ENCODE measurements at places on chromosomes 12 and 14.

GRCh38 chr12:4535092-4535491, 3.6 kb upstream of the RAD51AP1 start:
- no peak for ATAC-seq

DNA sequence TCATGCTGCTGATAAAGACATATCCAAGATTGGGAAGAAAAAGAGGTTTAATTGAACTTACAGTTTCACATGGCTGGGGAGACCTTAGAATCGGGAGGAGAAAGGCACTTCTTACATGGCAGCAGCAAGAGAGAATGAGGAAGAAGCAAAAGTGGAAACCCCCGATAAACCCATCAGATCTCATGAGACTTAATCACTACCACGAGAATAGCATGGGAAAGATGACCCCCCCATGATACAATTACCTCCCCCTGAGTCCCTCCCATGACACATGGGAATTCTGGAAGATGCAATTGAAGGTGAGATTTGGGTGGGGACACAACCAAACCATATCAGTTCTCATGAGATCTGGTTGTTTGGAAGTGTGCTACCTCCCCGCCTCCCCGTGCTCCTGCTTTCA, 9.8 kb upstream of the MFAP5 start:
- no peak for ATAC-seq

DNA sequence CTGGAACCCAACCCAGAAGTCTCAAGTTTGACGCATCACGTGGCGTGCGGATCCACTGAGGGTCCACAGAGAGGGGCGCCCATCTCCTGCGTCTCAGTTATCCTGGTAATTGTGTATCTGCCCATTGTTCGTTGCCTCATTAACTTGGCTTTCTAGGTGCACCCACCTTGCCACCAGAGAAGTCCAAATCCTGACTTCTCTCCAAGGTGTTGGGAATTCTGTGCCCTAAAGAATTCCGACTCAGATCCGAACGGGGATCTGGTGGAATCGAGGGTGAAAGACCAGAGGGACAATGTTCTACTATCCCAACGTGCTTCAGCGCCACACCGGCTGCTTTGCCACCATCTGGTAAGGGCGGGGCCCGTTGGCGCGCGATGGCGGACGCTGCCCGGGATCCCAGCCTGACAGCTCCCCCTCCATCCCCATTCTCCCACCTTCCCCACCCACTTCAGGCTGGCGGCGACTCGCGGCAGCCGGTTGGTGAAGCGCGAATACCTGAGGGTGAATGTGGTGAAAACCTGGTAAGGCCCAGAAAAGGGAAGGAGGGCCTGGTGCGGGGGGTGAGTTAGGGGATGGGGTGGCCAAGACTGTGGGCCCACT, 481 bp downstream of the REC8 start:
- ATAC-seq: no peak

DNA sequence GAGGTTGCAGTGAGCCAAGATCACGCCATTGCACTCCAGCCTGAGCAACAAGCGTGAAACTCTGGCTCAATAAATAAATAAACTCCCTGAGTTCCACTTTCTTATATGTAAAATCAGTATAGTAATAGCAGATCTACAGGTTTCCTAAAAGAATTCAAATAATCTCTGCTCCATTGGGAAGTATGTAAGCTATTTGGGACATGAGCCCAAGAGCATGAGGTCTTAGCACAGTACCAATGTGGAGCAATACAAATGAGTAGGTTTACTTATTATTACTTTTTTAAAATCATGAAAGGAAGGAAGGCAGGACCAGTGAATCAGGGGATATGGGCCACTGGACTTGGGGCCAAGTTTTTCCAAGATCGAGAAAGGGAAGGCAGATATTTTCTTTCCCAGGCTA, 216.9 kb upstream of the DIO2 start:
- ATAC-seq: no peak

GRCh38 chr12:89707703-89708564, 704 bp downstream of the ATP2B1 start:
- no peak for ATAC-seq

DNA sequence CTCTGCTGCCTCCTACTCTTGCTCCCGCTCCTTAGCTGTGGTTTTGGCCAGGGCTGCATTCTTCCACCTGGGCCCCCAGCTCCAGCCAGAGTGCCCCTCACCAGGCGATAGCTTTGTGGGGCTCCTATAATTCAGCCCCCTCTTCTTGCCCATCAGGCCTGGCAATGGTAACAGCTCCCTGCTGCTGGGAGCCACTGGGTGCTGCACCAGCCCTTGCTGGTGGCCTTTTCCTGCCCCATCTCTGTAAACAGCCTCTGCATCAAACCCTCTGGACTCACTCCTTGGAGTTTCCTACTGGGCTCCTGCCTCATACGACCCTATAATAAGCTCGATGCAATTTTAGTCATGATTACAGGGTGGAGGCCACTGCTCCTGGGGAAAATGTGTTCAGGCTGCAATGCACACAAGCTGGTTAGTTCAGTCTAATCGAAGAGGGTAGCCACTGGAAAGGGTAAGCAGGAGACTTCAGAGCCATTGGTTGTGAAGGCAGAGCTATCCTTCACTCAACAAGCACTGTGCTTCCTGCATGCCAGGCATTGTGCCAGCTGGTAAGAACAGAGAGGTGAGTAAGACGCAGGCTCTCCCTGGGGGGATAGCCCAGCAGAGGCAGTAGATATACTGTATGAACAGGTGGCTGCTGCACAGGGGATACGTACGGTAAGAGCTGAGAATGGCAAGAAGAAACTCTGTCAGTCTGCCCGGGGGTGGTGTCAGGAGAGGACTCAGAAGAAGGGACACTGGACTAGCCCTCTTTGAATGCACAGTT, 24.7 kb downstream of the CLMN start:
- ATAC-seq: no peak

DNA sequence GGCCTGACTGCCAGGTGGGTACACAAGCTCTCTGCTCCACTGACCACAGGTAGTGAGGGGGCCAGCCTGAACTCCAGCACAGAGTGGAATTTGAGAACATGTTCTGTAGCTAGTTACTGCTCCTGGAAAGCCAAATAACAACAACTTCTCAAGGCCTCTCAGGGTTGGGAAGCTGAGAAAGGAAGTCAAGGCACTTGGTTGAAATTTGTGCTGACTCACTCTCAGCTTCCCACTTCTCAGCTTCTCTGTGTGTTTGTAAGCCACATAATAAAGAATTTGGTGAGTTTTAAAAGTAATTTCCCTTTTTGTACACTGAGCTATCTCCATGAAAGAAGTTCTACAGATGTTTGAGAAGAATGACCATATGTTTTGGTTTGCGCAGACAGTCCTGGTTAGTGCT, 234.9 kb downstream of the KTN1 start:
- no peak for ATAC-seq

- ATAC-seq: no peak
Observed at GRCh38 chr12:48946205-48946604, 11.1 kb downstream of the ARF3 start.

All from activated CD4-positive, CD25-positive, alpha-beta regulatory T cell treated with anti-CD3 and anti-CD28 coated beads, Interleukin-2, amount 50 U/mL, for 24 hours (primary cell).